ENCODE measurements at places on chromosomes 6 and 20.
A peak's percentile ranks its signal among the peaks of the same experiment; 100 is the strongest.

DNA sequence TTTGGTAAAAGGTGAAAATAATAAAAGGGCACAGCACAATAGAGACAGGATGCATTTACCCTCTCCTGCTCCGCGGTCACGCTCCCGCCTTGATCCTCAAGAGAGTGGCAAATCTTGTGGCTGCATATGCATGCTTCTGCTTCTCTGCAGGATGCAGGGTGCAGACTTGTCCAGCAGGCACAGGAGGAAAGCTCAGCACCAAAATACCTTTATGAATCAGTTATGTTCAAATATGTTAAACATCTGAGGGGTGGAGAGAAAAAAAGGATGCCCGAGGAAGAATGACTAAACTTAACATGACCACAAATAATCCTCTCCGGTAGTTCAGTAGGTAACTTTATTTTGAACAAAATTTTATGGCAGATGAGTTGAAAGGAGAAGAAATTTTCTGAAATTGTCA lies 366.1 kb upstream of the SOX4 start:
- no peak for DNase-seq

DNA sequence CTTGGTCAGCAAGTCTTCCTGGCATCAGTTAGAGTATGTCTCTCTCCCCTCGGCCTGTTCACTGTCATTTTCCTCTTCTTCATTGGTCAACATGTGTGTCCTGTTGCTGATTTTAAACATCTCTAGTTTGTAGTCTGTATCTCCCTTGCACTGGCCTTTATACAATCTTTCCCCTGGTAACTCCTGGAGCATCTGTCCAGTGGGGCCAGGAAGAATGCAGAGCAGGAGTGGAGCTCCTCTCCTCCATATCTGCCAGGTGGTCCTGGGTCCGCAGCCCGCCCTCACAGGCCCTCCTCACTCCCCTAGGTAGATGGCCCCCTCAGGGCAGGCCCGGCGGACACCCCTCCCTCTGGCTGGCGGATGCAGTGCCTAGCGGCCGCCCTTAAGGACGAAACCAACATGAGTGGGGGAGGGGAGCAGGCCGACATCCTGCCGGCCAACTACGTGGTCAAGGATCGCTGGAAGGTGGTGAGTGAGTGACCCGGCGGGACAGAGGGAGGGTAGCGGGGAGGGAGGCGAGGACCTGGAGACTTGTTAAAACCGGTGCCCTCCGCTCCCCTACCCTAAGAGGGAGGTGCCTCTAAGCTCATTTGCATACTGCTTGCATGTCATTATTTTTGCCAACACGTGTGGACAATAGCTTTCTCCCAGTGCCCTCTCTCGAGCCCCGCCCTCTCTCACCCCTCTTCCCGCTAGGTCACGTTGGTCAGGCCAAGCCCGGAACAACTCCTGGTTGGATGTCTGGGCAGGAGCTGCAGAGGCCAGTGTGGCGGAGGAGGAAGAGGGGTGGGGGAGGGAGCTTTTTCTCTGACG lies 3.2 kb downstream of the TTBK1 start:
- DNase-seq: no peak

DNA sequence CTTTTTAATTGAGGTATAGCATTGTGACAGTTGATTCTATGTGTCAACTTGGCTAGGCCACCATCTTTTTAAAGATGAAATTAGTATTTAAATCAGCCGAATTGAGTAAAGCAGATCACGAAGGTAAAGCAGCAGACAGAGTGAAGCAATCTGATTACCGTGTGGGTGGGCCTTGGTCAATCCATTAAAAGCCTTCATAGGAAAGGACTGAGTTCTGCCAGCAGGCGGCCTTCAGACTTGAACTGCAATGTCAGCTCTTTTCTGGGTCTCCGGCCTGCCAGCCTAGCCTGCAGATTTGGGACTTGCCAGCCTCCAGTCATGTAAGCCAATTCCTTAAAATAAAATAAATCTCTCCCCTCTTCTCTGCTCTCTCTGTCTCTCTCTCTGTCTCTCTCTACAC lies 22.4 kb upstream of the TGM2 start:
- DNase-seq: no peak

GRCh38 chr6:92495242-92495641 lies 924.1 kb downstream of the EPHA7 start:
- DNase-seq: no peak

DNA sequence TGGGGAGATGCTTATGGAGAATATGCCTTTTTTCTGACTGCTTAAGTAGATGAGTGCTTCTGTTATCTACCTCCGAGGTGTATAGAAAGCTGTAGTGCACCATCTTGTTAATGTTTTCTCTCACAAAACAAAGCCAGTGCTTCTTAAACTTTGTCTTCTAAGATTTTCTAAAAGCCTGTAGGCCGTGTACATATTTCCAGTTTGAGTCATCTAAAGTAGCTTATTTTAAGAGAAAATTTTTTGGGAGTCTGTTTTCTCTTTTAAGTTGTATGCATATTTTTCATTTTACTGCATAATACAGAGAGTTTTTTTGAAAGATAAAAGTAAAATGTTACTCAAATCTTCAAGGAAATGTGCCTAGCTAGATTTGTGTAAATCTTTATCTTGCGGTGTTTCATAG lies 151.7 kb downstream of the GRIK2 start:
- no peak for DNase-seq

DNA sequence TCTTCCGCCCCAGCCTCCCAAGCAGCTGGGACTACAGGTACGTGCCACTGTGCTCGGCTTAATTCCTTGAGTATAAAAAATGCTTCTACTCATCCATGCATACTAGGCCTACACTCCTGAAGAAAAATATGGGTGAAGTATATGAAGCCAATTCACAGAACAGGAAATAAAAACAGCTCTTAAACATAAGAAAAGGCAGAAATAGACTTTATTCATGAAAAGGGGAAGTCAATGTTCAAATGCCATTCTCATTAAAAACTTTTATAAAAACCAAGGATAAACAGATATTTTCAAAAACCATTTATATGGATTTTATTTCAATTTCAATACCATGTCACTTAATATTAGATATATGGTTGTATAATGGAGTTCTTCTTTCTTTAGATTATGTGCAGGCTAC lies 18.3 kb downstream of the SERPINB9 start:
- no peak for DNase-seq

- no peak for DNase-seq
Observed at GRCh38 chr6:161132384-161132783, 140.8 kb downstream of the MAP3K4 start.

GRCh38 chr6:98486057-98486456 lies 348.3 kb upstream of the POU3F2 start:
- no peak for DNase-seq

- no peak for DNase-seq
Observed at GRCh38 chr6:120405947-120406346, 928.3 kb downstream of the TBC1D32 start.

- no peak for DNase-seq
Observed at GRCh38 chr6:120108061-120108795, 758.7 kb upstream of the MAN1A1 start.

DNA sequence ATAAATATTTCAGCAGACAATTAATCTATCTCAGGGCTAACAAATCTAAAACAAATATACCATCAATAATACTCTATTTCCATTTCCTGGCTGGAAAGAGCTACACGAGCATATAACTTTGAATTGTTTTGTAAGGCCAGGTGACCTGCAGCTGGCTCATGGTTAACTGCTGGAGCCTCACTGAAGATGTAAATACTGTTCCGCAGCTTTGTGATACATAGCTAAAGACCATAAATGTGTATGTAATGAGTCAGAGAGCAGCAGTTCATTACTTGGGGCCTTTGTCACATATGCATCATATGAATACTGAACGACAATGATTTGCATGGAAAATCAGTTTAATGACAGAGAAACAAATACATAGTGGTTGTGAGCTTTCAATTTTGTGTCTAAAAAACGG lies 109.4 kb upstream of the CCN2 start:
- DNase-seq: no peak

GRCh38 chr20:24672886-24673677 lies 203.7 kb downstream of the SYNDIG1 start:
- DNase-seq: no peak

DNA sequence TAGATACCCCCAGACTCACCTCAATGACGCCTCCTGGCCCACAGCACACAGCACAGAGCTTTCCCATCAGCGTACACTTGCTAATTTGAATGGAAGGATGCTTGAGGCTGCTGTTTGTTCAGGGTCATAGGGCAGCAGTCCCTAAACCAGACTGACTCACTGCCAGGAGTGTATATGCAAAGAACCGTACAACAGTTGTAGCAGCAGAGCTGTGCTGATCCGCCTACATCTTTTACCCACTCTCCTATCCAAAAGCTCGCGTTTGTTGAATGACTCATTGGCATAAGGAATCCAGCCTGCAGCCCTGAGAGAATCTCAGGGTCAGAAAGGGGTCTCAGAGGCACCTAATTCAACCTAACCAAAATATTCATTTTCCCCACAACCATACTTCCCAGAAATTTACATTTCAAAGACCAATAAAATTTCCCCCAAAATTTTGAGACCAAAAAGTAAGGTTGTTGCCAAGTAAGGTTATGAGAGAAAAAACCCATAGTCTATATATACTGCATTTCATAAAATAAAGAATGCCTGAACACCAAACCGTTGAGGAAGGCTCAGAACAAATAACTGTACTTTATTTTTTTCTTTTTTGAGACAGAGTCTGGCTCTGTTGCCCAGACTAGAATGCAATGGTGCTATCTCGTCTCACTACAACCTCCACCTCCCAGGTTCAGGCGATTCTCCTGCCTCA lies 35.3 kb upstream of the CCND3 start:
- peak; percentile 35 for DNase-seq

- DNase-seq: no peak
Observed at GRCh38 chr6:107618672-107619071, 128.8 kb downstream of the SOBP start.

- no peak for DNase-seq
Observed at GRCh38 chr6:29506446-29507067, 18.8 kb upstream of the MAS1L start.

- no peak for DNase-seq
Observed at GRCh38 chr20:56656632-56657031, 27.5 kb downstream of the TFAP2C start.

DNA sequence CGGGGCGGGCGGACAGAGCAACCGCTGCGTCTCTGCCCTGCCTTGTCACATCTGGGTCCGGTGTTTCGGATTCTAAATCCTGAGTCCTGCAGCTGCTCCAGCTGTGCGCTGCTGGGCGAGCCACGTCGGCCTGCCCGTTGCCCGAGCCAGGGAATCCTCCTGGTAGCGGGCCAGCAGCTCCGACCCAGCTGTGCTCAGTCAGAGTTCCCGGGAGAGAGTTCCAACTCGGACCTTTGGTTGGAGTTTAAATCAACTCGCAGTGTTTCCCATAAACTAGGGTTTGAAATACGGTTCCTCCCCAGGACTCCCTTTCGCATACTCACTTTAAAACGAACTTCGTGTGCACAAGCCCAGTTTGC lies 315 bp upstream of the PDE10A start:
- no peak for DNase-seq
